ENCODE measurements at places on chromosomes 2 and 18.

- DNase-seq: no peak
These were observed 167.3 kb upstream of the NOSTRIN start for GRCh38 chr2:168635065-168635577.

- no peak for DNase-seq
These were observed 42.5 kb downstream of the CNGA3 start for GRCh38 chr2:98388601-98389250.

- DNase-seq: no peak
These were observed 49.1 kb upstream of the MYCN start for GRCh38 chr2:15890936-15891905.

DNA sequence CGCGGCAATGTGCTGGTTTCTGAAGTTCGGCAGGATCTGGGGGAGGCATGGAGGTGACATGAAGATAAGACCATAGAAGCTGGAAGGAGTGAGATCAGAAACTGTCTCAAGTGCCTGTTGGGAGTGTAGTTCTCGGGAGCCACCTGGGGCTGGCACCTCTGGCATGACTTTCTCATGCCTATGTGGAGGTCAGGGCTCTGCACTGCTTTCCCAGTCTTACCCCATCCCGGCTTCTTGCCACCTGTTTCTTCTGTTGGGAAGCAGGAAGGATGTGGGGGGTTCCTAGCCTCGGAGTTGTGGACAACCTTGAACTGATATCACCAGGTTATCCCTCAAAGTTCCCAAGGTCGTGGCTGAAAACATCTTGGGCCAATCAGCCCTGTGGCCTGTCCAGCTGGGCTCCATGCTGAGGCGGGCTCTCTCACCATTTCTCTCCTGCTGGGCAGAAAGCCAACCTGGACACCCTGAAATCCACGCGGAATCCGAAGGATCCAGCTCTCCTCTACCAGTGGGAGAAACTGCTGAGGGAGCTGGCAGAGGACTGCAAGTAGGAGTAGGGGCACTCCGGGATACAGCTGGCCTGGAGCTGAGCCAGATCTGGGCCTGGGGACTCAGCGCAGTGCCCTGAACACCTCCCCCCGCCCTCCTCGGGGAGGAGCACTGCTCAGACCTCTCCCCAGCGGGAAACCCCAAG is 42.5 kb downstream of the FER1L5 start:
- DNase-seq: no peak

DNA sequence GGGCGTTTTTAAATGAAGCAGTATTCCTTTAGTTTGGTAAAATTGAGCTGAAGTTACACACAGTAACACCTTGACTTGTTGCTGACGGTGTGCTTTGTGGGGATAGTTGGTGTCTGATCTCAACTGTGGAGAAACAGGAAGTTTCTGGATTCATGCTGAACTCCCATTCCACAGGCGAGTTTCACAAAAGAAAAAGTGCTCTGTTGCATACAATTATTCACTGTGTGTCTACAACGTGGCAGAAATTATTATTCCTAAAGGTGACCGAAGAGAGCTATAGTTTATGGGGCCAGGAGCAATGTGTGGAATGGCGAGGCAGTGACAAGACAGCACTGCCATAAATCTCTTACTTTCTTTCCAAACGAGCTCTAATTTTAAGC is 463 bp upstream of the CABYR start:
- no peak for DNase-seq

- no peak for DNase-seq
These were observed 45.3 kb downstream of the ZC3H15 start for GRCh38 chr2:186531257-186531775.

- DNase-seq: no peak
These were observed 20.5 kb upstream of the RNF149 start for GRCh38 chr2:101329026-101329425.

- DNase-seq: no peak
These were observed 6.7 kb downstream of the SETBP1 start for GRCh38 chr18:44687421-44687820.

DNA sequence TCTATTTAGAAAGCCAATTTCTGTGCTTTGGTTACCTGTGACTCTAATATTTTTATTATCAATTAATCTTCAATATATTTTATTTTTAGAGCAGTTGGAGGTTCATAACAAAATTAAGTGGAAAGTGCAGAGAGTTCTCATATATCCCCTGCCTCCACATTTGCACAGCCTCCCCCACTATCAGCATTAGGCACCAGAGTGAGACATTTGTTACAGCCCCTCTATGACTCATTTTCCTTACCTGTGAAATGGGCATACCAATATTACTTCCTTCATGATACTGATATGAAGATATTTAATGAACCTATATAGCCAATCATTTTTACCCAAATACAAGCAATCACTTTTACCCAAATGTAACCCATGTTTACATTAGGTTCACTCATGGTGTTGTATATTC is 34.0 kb upstream of the CYTIP start:
- no peak for DNase-seq

DNA sequence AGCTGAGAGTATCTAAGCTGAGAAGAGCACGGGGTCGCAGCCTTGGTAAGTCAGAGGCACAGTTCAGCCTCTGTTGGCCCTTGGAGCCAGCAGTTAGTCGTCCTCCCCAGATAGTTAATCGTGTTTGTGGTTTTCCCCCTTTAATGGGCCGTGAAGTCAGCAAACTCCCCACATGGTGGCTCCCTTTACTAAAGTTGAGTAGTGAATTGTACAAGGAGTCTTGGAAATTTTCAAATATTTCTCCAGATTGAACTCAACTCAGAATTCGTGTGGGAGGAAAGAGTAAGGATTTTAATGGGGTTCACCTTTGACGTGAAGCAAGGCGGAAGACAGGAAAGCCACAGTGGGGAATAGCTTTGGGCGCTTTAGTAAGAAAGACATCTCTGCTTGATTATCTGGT is 2.4 kb upstream of the ADCYAP1 start:
- DNase-seq: no peak

DNA sequence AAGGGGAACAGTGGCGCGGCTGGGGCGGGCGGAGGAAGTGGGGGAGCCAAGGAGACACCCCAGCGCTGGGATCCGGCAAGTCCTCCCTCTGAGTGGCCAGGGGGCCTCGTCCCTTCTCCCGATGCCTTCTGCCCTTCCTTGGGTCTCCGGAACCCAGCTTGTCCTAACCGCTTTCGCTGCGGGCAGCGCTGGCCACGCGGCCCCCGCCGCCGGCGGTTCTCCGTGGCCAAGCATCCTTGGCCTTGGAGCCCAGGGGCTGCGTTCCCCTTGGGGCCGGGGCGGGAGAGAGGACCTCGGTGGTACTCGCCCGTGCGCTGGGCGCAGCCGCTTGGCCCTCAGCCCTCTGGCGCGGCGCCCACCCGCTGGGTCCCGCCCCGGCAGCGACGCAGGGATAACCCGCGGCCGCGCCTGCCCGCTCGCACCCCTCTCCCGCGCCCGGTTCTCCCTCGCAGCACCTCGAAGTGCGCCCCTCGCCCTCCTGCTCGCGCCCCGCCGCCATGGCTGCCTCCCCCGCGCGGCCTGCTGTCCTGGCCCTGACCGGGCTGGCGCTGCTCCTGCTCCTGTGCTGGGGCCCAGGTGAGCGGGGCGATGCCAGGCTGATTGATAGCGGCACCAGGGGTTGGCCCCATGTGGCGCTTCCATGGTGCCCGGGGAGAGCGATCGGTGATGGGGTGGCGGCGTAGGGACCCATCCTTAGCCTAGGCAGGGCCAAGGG is 128.7 kb downstream of the UXS1 start:
- DNase-seq: no peak

- no peak for DNase-seq
These were observed 154.0 kb downstream of the ANTXR1 start for GRCh38 chr2:69166812-69167468.

- no peak for DNase-seq
These were observed 141.1 kb downstream of the PARD3B start for GRCh38 chr2:204686406-204686805.

GRCh38 chr2:176126929-176127773 is 2.4 kb upstream of the HOXD8 start:
- peak; percentile 50 for DNase-seq

- no peak for DNase-seq
These were observed 45.8 kb upstream of the EML6 start for GRCh38 chr2:54677476-54678265.

DNA sequence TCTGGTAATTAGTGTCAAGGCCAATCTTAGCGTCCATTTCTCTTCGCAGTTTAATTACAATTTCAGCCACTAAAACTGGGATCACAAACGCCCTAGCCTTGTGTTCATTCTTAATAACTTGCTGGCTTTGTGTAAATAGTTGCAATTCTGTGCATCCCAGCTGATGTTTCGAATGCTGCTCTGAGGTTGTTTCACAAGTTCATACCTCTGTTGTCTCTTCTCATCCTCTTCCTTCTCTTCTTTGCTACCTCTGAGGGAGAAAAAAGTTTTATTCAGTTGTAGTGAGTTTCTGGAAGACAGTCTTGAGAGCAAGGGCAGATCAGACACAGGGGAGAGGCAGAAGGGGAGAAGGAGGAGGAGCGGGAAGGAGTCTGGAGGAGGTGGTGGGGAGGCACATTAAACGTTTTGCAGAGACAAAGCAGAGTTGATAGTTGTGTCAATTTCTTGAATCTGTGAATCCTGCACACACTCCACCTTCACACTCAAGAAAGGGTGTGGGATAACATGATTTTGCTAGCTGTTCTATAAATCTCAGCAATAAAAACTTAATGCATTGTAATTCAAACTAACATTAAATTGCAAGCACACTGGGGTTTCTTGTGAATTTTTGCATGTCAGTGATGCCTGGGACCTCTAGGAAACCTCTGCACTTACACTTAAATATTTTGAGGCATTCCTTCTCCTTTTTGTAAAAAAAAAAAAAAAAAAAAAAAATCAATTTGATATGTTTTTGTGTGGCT is 6.8 kb downstream of the MEIS1 start:
- no peak for DNase-seq

DNA sequence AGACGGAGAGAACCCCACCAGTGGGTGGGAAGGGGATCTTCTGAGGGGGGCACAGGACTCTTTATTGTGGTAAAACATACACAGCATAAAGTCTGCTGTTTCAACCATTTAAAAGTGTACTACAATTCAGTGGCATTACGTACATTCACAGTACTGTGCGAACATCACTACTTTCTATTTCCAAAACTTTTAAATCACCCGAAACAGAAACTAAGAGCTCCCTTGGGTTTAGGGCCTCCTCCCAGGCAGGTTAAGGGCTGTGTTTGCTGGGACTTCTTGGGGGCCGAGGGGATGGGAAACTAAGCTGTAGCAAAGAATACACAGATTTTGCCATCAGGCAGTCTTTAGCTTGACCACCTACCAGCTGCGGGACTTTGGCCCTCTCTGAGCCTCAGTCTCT is 242.0 kb downstream of the HAUS1 start:
- no peak for DNase-seq

DNA sequence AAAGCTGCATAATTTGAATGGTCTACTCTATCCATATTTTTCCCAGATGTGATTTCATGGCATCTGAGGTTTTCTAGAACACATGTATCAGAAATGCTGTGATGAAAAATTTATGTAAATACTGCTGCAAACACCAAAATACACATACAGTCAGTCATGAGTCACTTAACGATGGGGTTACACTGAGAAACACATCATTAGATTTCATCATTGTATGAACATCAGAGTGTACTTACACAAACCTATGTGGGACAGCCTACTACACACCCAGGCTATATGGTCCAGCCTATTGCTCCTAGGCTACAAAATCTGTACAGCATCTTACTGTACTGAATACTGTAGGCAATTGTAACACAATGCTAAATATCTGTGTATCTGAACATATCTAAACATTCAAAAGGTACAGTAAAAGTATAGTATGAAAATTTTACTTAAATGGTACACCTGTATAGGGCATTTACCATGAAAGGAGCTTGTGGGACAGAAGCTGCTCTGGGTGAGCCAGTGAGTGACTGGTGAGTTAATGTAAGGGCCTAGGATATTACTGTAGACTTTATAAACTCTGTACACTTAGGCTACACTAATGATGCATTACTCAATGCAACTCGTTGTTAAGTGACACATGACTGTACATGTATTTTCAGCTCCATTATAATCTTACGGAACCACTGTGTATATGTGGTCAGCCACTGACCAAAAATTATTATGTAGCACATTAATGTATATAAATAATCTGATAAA is 33.5 kb downstream of the PNO1 start:
- no peak for DNase-seq

GRCh38 chr2:236261452-236261851 is 2.8 kb downstream of the ASB18 start:
- DNase-seq: no peak

- no peak for DNase-seq
These were observed 11.8 kb downstream of the SLC25A12 start for GRCh38 chr2:171882089-171882769.

GRCh38 chr2:54524226-54524991 is 68.3 kb downstream of the SPTBN1 start:
- no peak for DNase-seq

GRCh38 chr18:13003466-13003896 is 12.3 kb downstream of the CEP192 start:
- no peak for DNase-seq

GRCh38 chr2:43332653-43333052 is 106.2 kb upstream of the ZFP36L2 start:
- DNase-seq: no peak

GRCh38 chr2:68762100-68762499 is 27.5 kb downstream of the ARHGAP25 start:
- no peak for DNase-seq

DNA sequence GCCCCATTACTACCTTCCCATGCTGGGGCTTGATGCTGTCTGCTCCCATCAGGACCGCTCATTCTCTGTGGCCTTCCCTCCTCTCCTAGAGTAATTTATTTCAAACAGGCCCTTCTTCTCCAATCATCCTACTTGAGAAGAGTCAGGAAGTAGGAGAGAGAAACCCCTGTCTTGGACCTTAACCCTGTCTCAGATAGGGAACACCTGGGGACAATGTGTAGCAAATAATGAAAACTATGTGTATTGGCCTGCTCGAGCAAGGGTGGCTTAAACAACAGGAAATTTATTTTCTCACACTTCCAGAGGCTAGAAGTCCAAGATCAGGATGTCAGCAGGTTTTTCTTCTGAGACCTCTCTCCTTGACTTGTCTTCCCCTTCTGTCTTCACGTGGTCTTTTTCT is 26.6 kb upstream of the NEMP2 start:
- DNase-seq: no peak

GRCh38 chr2:197358931-197359330 is 48.4 kb upstream of the ANKRD44 start:
- DNase-seq: no peak

DNA sequence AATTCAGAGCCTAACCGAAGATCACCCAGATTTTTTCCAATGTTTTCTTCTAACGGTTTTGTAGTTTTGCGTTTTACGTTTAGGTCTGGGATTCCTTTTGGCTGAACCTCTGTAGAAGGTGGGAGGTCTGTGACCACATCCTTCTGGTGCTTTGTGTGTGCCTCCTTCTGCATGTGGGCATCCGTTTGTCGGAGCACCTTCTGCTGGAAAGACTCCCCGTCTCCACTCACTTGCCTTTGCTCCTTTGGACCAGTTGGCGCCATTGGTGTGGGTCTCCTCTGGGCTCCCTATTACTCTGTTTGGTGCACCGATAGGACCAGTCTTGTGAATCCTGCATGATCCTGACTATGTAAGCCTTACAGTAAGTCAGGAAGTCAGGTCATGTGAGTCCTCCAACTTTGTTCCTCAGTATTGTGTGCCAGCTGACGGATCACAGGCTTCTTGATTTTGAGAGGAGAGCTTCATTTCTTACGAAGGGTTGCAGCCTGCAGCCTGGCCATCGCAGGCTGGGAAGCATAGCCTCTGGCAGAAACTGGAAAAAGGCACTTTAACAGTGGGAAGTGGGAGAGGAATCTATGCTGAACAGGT is 13.6 kb downstream of the AQP12A start:
- no peak for DNase-seq

Measured in stimulated activated CD8-positive, alpha-beta memory T cell treated with anti-CD3 and anti-CD28 coated beads, Interleukin-7, amount 100 ng/mL, for 1 hour (primary cell).